ENCODE measurements at places on chromosomes 7 and 10. TPM values are rescaled to one million over a fixed set of nuclear protein-coding genes. Genes with fewer than 3 reads are reported as not detected.

The PDE1C gene
- 1.8 TPM for total RNA-seq

The DRGX gene
- total RNA-seq = not detected

The RAB19 gene
- total RNA-seq = not detected

The RNF133 gene
- 0.98 TPM for total RNA-seq

The PBLD gene
- 4.6 TPM for total RNA-seq

The NUDT13 gene
- 1.3 TPM for total RNA-seq

The HTR5A gene
- total RNA-seq = not detected

The EXOC4 gene
- 99.6 TPM for total RNA-seq

The LRCH4 gene
- total RNA-seq = 21.2 TPM

The FLNC gene
- total RNA-seq = 182 TPM

The NEUROG3 gene
- total RNA-seq = not detected

The ENTPD1 gene
- 40.5 TPM for total RNA-seq

The TMEM236 gene
- 0.10 TPM for total RNA-seq

The CYP26C1 gene
- 2.5 TPM for total RNA-seq

The PCLO gene
- total RNA-seq = 3.8 TPM

The RPEL1 gene
- 0.33 TPM for total RNA-seq

The SCD gene
- 70.2 TPM for total RNA-seq

The CYP3A4 gene
- not detected for total RNA-seq

The PAX4 gene
- total RNA-seq = not detected

The PLEKHA8 gene
- 20.7 TPM for total RNA-seq

The LIPK gene
- not detected for total RNA-seq

The SDK1 gene
- 0.65 TPM for total RNA-seq

The CDHR1 gene
- total RNA-seq = not detected

The FKBP14 gene
- 28.1 TPM for total RNA-seq

The TMEM120A gene
- total RNA-seq = 19.7 TPM

The ANXA8L1 gene
- not detected for total RNA-seq

The PHKG1 gene
- 0.33 TPM for total RNA-seq

The MMP21 gene
- total RNA-seq = 0.33 TPM

The IL15RA gene
- total RNA-seq = 17.2 TPM

The EN2 gene
- not detected for total RNA-seq

The GSTO2 gene
- total RNA-seq = 0.57 TPM

The RSPH10B gene
- total RNA-seq = not detected

The CRYGN gene
- total RNA-seq = not detected

The ELFN1 gene
- 0.65 TPM for total RNA-seq

The OPN4 gene
- not detected for total RNA-seq

The NODAL gene
- total RNA-seq = not detected

The ADCY1 gene
- total RNA-seq = 0.67 TPM

The ARHGEF35 gene
- 0.19 TPM for total RNA-seq

The CHST12 gene
- 9.1 TPM for total RNA-seq

The PKD1L1 gene
- 3.4 TPM for total RNA-seq

The CWF19L1 gene
- 37.4 TPM for total RNA-seq

The SNX10 gene
- total RNA-seq = 0.65 TPM

The GLI3 gene
- 3.6 TPM for total RNA-seq

The WEE2 gene
- total RNA-seq = not detected
